ENCODE measurements at places on chromosomes 16 and 17.

DNA sequence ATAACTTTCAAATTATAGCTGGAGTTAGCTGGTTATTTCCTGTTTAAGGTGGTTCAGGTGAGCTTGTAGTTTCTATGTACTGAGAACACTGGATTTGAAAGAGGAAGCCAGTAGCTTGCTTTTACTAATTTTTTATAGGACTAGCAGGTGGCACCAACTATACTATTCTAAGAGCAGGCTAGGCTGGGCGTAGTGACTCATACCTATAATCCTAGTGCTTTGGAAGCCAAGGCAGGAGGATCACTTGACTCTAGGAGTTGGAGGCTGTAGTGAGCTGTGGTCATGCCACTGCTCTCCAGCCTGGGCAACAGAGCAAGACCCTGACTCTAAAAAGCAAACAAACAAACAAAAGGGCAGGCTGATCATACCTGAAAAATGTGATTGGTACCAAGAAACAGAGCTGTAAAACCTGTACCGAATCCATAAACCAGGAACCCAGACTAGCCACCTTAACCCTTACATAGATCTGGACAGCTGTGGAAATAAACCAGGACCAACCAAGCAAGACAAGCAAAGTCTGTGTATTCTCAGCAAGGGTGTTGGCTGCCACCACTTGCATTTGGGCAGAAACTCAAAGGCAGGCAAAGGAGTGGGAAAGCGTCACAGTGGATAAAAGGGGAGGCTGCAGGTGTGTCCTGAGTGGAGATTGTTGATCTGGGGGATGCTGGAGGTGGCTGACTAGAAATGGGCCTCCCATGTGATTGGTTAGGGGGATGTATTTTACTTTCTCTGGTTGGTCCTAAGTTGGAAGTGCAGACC is 36.3 kb downstream of the SLC47A1 start:
- no peak for DNase-seq

- DNase-seq, result no peak
Observed at GRCh38 chr16:54210452-54211125, 76.0 kb downstream of the IRX3 start.

DNA sequence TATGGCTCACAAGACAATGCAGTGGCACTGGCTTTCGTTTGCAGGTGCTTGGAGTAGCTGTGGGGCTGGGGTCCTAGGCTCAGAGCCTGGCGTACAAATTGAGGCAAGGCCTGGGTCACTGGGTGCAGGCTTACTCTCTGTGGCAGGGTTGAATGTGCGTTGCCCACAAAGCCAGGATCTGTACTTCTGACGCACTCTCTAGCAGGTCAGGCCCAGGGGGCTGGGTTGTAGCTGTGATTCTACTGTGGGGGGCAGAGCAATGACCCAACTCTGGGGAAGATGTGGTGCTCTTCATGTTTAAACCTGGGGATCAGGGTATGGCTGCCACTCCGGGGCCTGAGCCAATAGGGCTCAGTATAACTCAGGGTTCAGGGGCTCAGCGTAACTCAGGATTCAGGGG is 6.4 kb upstream of the PRSS21 start:
- DNase-seq, result no peak

- no peak for DNase-seq
Observed at GRCh38 chr17:8623591-8623990, 6.9 kb downstream of the MYH10 start.

DNA sequence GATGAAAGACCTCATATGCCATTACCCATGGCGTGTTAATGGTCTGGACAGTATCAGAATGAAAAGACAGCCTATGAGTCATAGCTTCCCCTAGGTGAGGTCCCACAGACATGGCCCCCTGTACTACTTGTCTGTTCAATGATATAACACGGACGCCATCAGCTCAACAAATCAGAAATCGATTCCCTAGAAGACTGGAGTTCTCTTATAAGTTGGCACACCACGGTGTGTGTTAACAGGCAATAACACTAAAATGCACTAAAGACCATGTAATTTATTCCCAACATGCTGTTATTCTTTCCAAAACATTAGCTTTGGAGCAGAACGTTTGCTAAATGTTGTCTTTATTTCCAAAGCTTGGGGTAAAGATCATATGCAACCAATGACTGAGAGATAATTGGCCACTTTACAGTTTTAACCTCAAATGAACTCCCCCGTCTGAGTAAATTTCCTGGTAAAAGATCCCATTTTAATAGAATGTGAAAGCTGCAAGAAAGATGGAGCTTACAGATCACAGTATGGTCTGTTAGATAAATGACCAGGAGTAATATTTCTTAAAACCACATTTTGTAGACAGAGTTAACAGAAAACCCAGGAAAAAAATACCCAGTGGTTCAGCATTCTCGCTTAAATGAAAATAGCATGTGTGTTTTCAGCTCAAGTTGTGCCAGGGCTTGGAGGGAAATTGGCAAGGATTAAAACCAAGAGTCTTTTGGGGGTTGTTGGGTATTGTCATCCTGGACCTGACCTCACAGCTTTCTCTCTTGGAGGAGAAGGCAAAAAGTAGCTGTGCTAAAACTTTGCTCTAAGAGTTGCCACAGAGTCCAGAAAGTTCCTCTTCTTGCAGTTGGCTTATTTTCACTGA is 65.9 kb downstream of the PCTP start:
- DNase-seq, result no peak

- no peak for DNase-seq
Observed at GRCh38 chr16:30715750-30716445, 16.9 kb downstream of the SRCAP start.

GRCh38 chr16:69188716-69189115 is 1.8 kb downstream of the SNTB2 start:
- DNase-seq, result no peak

DNA sequence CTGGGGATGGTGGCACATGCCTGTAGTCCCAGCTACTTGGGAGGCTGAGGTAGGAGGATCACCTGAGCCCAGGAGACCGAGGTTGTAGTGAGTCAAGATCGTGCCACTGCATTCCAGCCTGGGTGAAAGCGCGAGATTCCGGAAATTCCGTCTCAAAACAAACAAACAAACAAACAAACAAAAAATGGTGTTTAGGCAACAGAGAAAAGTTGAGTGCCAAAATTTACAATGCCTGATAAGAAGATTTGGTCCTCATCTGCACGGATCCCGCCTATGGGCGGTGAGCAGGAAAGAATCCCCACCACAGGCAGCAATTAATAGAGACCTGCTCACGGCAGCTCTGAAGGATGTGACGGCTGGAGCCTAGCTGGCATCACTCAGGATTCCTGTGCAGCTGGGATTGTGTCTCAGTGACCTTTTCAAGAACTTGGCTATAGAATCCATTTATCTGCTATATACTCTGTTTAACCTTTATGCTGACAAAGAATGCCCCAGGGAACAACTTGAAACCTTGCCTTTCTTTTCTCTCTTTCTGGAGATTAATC is 14.0 kb upstream of the TEX2 start:
- DNase-seq, result no peak

- DNase-seq, result no peak
Observed at GRCh38 chr16:84396537-84397008, 28.2 kb downstream of the ATP2C2 start.
